CD4-positive, alpha-beta T cell treated with Interleukin-4 for 1 hour (primary cell): ENCODE measurements at places on chromosomes 4 and X.

GRCh38 chr4:151712777-151713176 lies 48.0 kb downstream of the GATB start:
- no peak for DNase-seq

DNA sequence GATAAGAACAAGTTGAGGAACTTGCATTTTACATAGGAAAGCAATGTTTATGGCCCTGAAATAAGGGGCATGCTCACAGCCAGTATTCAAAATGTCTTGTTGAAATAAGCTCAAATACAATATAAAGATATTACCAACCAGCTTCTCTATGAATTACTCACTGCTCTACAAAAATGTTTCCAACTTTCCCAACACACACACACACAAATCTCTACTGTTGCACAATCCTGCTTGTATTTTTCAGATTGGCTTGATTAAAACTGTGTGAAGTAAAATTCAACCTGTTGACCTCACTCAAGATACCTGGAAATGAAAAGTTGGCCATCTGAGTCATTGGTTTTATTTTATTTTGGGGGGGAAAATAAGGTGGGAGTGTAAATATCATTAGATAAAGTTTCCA lies 128.6 kb downstream of the CHIC2 start:
- no peak for DNase-seq

GRCh38 chr4:153333874-153334273 lies 10.6 kb upstream of the MND1 start:
- no peak for DNase-seq

GRCh38 chr4:121749225-121749624 lies 15.7 kb downstream of the SMIM43 start:
- no peak for DNase-seq

DNA sequence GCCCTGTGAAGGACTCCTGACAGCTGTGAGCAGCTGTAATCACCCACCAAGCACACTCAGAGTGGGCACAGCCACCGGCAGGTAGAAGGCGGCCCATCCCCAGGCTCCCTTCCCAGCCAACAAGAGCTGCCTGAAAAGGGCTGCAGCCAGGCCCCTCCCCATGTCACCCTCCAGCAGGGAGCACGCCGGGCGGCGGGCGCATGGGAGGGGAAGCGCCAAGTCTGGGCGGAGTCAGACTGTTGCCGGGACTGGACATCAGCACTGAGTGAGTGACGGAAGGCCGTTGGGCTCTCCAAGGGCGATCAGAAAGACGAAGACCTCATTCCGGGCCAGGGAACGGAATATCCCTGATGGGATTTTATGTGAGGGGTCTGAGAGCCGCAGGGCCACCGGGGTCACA lies 82.1 kb downstream of the PPP2R2C start:
- DNase-seq, result no peak

- DNase-seq, result no peak
These were observed 286.8 kb upstream of the VCX3A start for GRCh38 chrX:6821730-6822129.
